ENCODE measurements at places on chromosomes 11 and 22.

- no peaks in the 10 kb centered on the region for H3K27me3 ChIP-seq
- H3K4me1 ChIP-seq = no peaks in the 10 kb centered on the region
- DNase-seq = no peak
- H3K27ac ChIP-seq = no peak overlapping the region
- no peaks in the 10 kb centered on the region for H3K36me3 ChIP-seq
Observed at GRCh38 chr11:99645934-99646333, 625.2 kb downstream of the CNTN5 start.

- H3K27ac ChIP-seq = no peak overlapping the region
- peaks cover 48% of the 10 kb centered on the region for H3K4me1 ChIP-seq
- peaks cover 2% of the 10 kb centered on the region for H3K27me3 ChIP-seq
- H3K36me3 ChIP-seq = no peaks in the 10 kb centered on the region
Observed at GRCh38 chr11:27465629-27466028, 7.0 kb downstream of the LGR4 start.

DNA sequence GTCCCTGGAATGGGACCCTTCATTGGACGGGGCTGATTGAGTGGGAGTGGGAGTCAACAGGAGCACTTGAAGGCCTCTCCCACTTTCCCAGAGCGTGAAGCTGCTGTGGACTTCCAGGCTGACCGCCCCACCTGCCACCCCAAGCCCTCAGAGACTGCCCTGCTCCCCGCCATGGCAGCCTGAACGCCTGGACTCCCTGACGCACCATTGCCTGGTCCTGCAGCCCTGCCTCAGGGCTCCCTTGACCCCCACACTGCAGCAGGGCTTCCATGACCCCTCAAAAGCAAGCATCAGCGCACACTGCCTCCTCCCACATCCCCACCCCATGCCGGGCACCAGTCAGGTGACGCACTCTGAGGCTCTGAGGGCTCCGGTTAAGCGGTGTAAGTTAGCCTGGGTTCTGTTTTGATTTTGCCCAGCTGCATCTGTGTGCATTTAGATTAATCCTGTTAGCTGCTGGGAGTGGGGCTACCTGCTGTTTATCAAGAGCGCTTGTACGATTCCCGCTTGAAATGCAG lies 39.4 kb downstream of the TRIM29 start:
- H3K4me1 ChIP-seq = peaks cover 3% of the 10 kb centered on the region
- H3K27ac ChIP-seq = no peak overlapping the region
- H3K36me3 ChIP-seq = no peaks in the 10 kb centered on the region

GRCh38 chr11:640021-640706 lies 3.1 kb downstream of the DRD4 start:
- H3K27ac ChIP-seq = no peak overlapping the region
- DNase-seq = no peak
- H3K27me3 ChIP-seq = peaks cover 18% of the 10 kb centered on the region
- H3K36me3 ChIP-seq = no peaks in the 10 kb centered on the region
- H3K4me3 ChIP-seq = no peak overlapping the region
- peaks cover 5% of the 10 kb centered on the region for H3K4me1 ChIP-seq

- H3K27ac ChIP-seq = no peak overlapping the region
- H3K27me3 ChIP-seq = peaks cover 15% of the 10 kb centered on the region
- peaks cover 1% of the 10 kb centered on the region for H3K4me1 ChIP-seq
- no peaks in the 10 kb centered on the region for H3K36me3 ChIP-seq
- DNase-seq = no peak
- no peak overlapping the region for H3K4me3 ChIP-seq
Observed at GRCh38 chr22:46072981-46073682, 77.2 kb upstream of the PPARA start.

DNA sequence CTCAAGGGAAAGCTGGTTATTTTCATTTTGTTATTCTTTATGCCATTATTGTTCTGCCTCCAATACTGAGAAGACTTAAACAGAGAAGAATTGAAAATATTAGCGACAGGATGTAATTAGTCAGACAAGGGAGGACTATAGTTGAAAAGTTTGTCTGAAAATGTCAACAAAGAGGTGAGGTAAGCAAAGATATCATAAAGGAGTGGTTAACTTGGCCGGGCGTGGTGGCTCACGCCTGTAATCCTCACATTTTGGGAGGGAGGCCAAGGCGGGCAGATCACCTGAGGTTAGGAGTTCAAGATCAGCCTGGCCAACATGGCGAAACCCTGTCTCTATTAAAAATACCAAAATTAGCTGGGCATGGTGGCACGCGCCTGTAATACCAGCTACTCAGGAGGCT lies 4.1 kb upstream of the HYLS1 start:
- no peak overlapping the region for H3K27ac ChIP-seq
- H3K4me1 ChIP-seq = peaks cover 2% of the 10 kb centered on the region
- H3K27me3 ChIP-seq = peaks cover 3% of the 10 kb centered on the region
- H3K36me3 ChIP-seq = no peaks in the 10 kb centered on the region
- no peak for DNase-seq

Measured in glutamatergic neuron (in vitro differentiated cells).